ENCODE measurements at places on chromosomes 6 and 20.
A peak's percentile ranks its signal among the peaks of the same experiment; 100 is the strongest.

DNA sequence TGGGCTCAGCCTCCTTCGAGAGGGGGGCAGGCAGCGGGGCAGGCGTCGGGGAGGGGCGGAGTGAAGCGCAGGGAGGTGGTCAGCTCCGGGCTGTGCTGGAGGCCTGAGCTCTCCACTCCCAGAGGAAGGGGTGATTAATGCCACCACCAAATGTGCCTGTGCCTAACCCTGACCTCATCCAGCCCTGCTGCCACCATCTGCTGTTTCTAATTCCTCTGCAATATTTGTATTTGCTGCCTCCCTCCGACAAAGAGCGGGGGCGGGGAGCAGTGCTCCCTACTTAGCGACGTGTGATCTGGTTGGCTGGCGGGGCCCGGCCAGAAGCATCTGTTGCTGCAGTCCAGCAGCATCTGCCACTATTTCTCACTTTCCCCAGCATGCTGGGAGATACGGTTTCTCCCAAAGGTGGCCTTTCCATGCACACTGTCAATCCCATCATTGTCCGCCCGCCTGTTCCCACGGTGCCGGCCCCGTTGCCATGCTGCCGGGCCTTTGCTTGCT lies 47.0 kb downstream of the DLL1 start:
- peak; percentile 42 for DNase-seq

- DNase-seq, result no peak
Observed at GRCh38 chr6:169589293-169589692, 112.5 kb downstream of the WDR27 start.

DNA sequence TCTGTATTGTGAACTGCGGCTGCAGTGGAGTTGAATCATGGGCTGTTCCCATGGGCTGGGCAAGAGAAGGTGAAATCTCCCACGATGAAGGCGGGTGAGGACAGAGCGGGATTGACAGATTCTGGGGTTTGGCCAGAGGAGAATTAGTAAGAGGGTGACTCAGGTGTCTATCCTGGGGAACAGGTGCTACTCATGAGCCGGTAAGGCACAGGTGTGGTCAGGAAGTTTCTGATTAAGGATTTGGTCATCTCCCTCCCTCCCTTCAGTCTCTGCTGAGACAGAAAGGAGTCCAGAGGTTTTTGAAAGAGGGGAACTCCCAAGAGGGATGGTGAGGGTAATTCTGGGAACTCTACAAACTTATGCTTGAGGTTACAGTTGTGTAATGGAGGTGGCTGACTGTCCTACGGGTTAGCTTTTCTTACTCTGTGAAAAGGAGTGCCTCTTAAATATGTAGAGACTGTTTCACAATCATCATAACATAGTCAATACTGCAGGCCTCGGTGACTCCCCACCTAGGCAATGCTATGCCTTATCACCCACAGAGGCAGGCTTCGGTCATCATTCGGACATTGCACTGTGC lies 31.5 kb downstream of the SERPINB1 start:
- no peak for DNase-seq

DNA sequence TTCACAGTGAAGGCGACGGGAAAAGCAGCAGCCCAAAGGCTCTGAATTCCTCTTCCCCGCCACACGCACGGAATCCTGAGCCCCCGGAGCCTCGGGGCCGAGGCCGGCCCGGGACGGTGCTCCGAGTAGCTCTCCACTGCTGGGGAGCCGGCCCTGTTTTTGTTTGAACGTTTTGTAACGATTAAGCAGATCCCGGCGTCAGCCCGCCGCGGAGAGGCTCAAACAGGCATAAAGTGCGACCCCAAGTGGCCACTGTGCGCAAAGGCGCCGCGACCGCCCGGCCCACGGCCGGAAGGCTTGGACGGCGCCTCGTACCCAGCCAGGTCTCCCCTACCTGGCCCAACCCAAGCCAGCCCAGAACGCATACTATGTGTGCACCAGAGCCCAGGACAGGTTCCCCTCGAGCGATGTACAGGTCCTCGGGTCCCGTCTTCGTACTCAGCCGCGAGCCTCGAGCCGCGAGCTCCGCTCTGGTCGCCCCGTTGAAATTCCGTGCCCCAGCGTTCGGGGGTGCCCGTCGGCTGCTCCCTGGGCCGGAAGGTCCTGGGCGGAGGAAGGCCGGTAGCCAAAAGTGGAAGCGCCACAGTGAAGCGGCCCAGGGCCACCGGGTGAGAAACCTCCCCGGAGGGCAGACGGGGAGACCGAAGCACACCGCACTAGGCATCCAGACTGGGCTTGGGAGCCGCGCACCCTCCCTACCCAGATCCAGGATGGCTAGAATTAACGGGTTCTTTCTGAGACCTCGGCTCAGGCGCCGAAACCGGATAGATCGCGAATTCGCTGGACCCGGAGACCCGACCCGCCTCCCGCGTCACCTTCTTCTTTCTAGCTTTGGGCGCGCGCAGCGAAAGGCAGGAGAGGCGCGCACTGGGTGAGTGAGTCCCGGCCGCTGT lies 1.2 kb upstream of the MAFB start:
- peak; percentile 96 for DNase-seq

DNA sequence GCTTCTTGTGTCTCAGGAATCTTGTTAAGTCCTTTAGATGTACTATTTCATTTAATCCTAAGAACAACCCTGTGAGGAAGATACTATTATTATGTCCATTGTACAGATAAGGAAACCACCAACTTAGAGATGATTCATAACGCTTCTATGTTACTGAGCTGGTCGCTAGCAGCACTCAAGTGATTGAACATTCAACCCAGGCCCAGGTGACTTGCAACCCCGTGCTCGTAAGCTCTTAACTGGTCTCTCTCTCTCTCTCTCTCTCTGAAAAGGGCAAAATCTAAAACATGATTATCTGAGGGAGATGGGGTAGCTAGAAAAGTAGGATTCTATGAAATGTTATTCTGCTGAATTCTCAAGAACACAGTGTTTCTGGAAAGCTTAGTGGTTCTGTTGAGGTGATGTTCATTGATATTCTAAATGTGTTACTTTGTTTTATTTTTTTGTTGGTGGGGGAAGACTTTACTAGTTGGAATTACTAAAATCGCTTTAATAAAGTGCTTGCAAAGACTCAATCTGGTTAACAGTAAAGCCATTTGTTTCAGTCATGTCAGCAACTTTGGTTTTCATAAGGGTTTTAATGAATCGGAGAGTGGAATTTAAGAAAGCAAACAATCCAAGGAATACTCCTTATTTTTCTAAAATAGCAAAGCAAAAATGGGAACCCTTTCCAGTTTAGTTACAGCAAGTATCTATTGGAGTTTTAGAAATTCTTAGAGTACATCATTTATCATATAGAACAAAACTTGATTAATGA lies 265.0 kb upstream of the TAB2 start:
- no peak for DNase-seq

DNA sequence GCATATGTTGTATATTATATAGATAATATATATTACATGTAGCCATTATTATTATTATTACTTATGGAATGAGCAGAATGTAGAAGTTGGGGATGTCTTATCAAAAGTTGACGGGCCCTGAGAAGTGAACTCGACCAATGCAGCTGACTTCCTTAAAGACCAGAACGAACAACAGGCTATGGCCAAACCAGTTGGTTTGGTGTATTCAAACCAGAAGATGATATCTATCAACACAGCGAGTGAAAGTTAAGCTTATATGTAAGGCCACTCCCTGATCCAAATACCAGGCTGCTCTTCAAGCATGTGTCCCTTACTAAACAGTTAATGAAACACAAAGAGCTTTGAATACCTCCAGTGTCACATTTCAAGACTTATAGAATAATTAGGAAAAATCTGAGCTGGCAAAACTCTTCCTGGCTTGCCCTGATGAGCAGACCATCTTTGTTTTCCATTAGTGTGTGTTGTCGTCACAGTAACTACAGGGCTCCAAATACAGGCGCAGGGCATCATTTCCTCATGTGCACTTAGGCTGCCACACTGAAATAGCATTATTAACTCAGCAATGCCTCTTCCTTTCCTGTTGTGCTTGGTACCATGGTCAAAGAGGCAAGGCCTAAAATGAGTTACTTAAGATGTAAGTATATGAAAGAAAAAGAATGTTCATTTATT lies 6.6 kb downstream of the FILIP1 start:
- no peak for DNase-seq

DNA sequence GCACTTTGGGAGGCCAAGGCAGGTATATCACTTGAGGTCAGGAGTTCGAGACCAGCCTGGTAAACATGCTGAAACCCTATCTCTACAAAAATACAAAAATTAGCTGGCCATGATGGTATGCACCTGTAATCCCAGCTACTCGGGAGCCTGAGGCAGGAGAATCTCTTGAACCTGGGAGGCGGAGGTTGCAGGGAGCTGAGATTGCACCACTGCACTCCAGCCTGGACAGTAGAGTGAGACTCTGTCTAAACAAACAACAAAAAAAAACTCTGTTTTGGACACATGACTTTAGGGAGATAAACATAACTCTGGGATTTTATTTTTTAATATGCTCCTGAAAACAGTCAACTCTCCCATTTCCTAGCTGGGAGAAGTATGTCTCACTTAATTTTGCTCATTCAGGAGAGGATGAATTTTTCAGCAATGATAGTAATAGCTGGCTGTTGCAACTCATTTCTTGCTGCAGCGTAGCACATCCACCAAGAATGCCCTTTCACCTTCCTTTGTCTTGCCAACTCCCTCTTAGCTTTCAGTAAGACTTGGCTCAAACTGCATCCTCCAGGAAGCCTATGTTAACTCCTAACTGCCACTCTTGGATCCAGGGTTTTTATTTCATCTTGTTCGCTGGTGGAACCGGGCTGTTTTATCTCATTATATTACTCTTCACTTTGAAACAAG lies 24.3 kb downstream of the TOP1 start:
- DNase-seq, result no peak

GRCh38 chr20:1888796-1889463 lies 6.3 kb upstream of the SIRPA start:
- DNase-seq, result peak; percentile 52

DNA sequence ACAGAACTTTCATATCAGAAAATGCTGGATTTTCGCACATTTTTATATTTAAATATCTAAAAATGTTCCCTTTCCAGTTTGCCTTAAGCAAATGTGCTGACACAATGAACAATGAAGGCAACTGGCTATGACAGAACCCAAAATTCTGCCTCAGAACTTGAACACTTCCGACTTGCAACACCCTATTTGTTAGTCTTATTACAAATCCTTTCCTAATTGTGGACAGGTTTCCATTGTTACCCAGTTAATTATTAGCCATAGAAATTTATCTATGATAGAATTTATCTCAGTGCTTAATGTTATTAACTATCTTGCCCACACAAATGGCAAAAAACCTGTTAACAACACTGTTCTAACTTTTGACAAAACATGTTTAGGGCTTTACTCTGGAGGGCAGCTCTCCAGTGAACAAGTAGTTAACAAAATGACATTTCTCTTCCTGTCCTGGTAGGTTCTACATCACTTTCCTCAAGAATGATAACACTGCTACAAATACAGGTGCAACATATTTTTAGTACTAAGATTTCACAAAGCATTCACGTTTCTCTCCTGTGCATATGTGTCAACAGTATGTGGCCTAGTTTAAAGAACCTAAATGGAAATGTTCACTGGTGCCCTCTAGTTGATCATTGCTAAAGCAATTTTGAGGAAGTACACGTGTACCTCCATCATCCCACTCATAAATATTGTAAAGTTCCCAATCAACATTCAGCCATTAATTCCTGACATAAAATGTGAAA lies 58.4 kb downstream of the HIVEP2 start:
- no peak for DNase-seq

DNA sequence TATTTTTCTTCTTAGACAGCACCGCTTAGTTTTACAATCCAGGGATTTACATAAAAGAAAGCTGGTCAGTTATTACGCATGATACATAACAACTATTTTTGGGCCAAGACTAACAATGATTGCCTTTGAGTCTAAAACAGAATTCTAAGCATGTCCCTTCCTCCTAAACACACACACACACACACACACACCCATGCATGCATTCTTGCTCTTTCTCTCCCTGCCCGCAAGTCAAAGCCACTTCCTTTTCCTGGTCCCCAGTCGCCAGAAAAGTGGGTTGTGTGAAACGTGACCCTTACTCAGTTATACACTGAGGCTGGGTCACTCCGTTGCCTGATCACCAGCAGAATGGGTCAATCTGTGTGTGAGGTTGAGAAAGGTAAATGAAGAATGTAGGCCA lies 31.4 kb downstream of the FYN start:
- no peak for DNase-seq

GRCh38 chr20:10619427-10619826 lies 54.4 kb downstream of the JAG1 start:
- no peak for DNase-seq

DNA sequence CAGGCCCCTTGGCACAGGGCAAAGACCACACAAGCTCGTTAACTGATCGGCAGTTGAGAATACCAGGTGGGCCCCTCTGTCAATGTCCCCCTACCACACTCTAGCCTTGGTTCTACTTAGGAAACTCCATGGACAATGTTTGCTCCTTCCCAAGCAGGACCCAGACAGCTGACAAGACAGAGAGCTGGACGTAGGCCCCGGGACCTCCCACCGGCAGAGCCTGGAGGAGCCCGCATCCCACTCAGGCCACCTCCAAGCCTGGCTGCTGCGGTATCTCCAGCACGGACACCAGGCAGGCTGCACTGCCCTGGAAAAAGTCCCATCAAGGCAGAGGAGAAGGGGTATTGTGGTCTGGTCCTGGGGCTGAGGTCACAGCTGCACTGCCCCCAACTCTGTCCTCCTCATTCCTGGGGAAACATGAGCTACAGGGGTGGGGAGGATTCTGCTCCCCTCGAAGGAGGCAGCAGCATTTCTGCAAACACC lies 6.2 kb upstream of the GRM4 start:
- no peak for DNase-seq

- no peak for DNase-seq
Observed at GRCh38 chr6:56361812-56362211, 114.4 kb upstream of the COL21A1 start.

GRCh38 chr6:165543781-165544180 lies 119.3 kb downstream of the PDE10A start:
- DNase-seq, result no peak

DNA sequence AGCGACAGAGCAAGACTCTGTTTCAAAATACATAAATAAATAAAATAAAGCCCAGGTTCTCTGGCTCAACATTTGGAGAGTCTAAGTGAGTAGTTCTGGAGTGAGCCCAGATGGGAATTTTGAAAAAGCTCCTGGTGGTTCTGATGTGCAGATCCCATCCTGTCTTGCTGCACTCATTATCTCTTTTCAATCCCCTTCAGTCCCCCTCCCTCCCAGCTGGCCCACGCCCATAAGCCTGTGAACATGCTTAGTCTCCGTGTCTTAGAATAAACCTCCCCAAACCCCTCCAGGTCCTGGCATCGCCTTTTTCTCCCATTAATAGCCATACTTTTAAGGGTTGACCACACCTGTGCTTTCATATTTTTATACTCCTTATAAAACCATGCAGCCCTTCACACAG lies 19.4 kb upstream of the TULP1 start:
- no peak for DNase-seq

DNA sequence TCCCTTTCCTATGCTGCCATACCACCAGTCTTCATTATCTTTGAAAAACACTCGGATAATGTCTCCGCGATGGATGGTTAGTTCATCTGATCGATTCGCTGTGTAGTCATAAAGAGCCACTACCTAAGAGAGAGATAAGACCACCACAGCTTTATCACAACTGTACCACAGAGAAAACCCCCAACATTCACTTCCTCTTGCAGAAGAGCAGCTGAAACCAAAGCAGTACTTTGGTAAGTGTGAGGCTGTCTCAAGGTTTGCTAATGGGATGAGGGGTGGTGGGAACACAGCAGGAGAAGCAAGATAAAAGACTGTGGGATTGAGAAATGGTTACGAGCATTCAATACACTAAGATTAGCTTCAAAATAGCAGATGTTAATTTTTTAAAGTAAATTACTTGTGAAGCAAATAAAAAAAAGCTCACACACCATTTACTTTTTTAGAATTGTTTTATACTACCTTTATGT lies 142.1 kb downstream of the MYB start:
- no peak for DNase-seq

- peak; percentile 24 for DNase-seq
Observed at GRCh38 chr20:41169162-41169690, 31.9 kb downstream of the PLCG1 start.

All from left ventricle myocardium superior (tissue), 1 donor.